ENCODE measurements at places on chromosomes 1 and 21.

- DNase-seq = no peak
These were observed 19.4 kb upstream of the CADM3 start for GRCh38 chr1:159152031-159152430.

- DNase-seq = no peak
These were observed 821 bp downstream of the MASP2 start for GRCh38 chr1:11046270-11046566.

DNA sequence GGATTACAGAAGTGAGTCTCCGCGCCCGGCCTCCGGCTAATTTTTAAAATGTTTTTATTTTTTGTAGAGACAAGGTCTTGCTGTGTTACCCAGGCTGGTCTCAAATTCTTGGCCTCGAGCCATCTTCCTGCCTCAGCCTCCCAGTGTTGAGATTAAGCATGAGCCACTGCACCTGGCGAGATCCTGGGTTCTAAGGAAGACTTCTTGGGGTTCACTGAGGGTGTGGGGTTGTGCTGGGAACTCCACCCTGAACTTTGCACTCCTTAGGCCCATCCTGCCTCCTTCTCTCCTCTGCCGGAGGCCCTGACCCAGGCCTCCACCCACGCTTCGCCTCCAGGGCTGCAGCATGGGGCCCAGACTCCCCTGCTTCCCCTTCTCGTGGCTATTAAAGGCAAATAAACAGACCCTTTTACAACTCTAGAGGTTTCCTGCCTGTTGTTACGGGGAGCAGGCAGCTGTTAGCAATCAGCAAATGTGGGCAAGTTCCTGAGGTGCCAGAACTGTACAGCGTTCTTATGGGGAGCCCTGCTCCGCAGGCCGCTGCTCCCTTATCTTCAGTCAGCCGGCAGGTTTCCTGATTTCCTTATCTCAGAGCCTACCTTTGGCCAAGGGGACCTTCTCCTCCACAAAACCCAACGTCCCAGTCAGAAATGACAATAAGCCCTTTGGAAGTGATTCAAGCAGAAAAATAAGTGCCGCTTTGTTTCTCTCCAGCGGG lies 41.0 kb upstream of the LIN9 start:
- no peak for DNase-seq

GRCh38 chr1:27981145-27981544 lies 21.4 kb downstream of the XKR8 start:
- peak; percentile 24 for DNase-seq

DNA sequence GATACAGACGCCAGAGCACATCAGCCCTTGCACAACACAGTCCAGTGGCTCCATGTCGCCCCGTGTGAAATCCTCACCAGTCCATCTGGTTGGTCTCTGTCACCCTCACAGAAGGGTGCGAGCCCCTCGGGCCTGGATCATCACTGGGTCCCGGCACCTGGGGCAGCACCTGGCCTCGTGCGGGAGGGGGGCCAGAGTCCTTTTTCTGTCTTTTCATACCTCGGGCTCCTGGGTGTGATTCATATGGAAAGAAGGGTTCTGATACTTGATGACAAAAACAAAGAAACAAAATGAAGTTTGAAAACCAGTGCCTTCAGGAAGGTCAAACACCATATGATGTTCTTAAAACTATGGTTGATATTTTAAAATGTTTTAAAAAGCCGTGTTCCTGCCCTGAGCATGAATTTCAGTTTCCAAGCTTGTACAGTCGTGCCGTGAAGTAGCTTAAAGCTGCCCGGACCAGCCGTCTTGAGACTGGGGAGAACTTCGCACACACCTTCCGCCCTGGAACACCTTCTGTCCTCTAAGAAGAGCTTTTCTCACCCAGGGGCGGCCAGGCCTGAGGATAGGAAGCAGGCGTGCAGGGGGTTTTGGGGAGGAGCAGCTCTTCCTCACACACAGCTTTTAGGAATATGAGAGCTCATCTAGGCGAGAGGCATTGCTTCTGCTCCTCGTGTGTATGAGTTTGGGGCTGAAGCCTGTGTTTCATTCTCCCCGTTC lies 35.2 kb downstream of the SLC37A1 start:
- DNase-seq = no peak

DNA sequence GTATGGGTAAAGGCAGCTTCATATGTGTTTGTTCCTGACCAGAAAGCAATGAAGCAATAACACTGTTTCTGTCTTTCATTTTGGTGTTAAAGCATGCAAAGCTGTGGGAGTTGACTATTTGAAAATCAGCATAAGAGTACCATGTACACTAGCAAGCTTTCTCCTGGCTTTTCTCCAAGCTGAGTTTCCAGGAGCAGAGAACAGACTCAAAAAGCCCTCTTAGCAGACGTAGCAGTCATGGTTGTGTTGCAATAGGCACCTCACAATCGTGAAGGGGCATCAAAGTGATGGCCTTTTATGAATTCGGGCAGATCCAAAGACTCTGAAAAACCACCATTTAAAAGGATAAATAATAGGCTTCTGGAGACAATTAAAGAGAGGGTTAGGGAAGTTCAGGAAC lies 159.7 kb downstream of the PTGER3 start:
- peak; percentile 10 for DNase-seq

DNA sequence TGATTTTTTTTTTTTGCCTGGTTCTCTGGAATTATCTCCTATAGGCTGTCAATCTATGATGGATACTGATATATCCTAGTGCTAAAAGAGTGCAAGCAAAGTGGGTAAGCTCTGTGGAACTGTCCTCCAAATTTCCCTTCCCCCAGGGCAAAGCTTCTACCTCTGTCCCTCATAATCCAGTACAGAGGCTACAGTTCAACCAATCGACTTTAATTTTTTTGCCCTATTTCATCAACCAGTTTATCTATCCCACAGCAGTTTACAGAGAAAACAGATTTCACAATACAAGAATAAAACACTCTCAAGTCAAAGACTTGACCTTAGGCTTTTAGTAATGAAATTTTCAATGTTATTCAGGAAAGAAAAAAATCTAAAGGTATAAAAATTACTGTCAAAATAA lies 13.9 kb downstream of the PUM1 start:
- no peak for DNase-seq

DNA sequence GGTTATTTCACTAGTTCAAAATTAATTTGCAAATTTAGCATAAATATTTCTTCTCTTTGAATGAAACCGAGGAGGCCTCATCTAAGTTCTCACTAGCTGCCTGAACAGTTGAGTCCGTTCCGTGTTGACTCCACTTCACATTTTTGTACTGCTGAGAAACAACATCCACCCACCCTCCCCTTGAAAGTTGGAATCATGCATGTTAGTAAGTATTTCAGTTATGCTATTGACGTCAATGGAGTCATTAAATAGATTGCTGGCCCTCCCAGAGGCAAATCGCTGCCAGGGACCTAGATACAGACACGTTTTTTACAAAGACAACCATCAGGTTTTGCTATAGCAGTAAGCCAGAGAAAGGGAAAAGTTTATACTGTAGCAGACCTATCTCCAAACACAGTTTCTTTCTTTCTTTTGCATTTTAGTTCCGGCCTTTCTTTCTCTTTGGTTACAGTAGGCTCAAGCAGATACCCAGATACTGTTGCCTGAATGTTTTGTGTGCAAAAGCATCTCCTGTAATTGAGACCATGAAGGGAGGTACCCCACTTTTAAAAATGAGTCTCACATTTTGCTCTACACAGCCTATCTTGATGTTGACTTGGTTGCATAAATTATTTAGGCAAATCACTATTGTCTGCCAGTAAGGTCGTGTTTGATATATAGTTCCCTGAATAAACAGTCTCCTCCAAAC lies 262.6 kb upstream of the SGIP1 start:
- DNase-seq = peak; percentile 87

DNA sequence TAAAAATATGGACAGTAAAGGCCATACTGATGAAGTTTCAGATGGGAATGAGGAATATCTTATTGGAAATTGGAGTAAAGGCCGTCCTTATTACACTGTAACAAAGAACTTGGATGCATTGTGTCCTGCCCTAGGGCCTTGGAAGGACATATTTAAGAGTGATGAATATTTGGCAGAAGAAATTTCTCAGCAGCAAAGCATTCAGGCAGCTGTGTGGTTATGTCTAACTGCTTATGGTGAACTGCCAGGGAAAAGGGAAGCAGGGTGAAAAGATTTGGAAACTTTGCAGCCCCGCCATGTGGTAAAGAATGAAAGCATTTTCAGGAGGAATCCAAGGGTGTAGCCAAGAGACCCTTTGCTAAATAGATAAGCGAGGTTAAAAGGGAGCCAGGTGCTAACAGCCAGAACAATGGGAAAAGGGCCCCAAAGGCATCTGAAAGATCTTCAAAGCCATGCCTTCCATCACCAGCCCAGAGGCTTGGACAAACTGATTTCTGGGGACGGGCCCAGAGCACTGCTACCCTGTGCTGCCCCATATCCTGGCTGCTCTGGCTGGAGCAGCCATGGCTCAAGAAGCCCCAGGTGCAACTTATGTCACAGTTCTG lies 200.0 kb downstream of the PTPRU start:
- no peak for DNase-seq

DNA sequence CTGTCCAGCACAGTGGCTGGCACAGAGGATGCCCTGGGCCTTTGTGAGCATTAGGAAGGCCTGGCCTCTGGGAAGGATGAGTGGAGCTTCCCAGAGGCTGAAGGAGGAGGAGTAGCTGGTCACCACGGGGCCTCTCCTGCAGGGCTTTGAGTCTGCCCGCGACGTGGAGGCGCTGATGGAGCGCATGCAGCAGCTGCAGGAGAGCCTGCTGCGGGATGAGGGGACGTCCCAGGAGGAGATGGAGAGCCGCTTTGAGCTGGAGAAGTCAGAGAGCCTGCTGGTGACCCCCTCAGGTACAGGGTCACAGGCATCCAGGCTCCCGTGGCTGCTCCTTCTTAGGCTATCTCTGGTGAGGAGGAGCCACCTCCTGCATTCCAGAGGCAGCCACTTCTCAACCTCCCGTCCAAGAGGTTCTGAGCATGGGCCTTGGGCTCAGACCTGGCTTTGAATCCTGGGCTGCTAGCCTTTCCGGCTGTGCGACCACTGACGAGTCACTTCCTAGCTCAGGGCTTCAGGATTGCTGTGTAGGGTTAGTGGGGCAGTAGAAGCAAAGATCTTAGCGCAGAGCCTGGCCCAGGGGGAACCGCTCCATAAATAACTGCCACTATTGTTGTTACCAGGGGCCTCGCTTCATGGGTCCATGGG lies 14.0 kb downstream of the SESN2 start:
- no peak for DNase-seq

DNA sequence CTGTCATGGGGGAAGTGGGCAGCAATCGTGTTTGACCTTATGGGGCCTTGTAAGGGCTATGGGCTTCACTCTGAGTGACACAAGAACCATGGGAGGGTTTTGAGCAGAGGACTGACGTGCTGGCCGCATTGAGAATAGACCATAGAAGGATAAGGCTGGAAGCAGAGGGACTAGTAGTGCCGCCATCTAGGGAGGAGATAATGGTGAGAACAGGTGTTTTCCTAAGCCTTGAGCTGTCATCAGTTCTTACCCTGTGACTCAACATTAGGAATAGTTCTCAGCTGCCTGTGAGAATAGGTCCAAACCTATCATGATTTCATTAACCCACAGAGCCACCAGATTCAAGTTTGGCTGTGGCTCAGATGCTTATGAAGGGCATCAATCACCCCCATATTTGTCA lies 228.5 kb downstream of the CACNA1E start:
- no peak for DNase-seq

DNA sequence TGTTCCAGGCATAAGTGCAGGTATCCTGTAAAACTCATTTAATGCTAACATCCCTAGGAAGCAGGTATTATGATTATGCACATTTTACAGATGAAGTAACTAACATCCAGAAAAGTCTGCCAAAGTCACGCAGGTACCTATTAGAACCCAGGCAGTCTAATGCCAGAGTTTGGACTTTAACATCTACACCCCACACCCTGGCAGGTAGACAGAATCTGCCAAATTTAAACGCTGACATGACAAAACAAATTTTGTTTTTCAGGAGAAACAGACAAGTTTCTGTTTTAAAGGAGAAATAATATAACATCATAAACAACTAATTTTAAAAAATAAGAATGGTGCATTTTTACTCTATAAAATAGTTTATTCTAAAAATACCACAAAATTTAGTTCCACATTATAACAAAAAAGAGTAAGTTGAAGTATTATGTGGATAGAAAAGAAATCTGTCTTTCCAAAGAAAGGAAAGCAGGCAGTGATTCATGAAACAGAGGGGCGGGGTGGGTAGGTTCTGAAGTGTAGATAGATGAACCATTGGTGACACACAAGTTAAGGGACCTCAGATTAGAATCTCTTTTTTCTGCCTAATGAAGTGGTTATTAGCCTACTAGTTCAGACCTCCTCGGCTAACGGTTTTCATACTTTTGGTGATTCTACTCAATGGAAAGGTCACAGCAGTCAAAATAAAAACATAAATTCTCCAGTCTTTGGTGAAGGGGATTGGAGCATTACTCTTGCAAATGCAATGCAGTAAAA lies 1.7 kb downstream of the ASPM start:
- DNase-seq = peak; percentile 20

- DNase-seq = peak; percentile 61
These were observed 45.9 kb downstream of the KIRREL1 start for GRCh38 chr1:158039380-158039779.

- no peak for DNase-seq
These were observed 8.7 kb upstream of the RAB4A start for GRCh38 chr1:229262239-229262638.

- peak; percentile 91 for DNase-seq
These were observed 18.2 kb downstream of the PHLDA3 start for GRCh38 chr1:201450721-201451291.

GRCh38 chr21:16116798-16117197 lies 387.0 kb downstream of the USP25 start:
- DNase-seq = peak; percentile 52

GRCh38 chr1:46173361-46173856 lies 1.5 kb upstream of the TSPAN1 start:
- DNase-seq = peak; percentile 36

- DNase-seq = peak; percentile 6
These were observed 735 bp upstream of the BRINP3 start for GRCh38 chr1:190478149-190479049.

DNA sequence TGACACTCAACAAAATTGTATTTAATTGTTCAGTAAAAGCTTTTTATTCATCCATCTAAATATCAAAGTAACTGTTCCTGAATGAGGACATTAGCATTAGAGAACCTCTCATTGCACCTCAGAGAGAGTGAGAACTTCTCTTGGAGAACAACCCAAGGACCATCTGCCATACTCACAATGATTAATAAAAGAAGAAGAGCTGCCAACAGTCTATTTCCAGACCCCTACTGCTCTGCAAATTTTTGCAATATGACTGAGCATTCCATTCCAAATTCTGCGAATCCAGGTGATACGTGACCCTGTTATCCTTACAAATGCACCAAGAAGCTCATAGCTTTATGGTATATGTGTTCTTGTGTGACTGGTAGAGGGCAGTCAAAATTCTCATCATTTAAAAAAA lies 422.5 kb downstream of the NEGR1 start:
- DNase-seq = no peak

DNA sequence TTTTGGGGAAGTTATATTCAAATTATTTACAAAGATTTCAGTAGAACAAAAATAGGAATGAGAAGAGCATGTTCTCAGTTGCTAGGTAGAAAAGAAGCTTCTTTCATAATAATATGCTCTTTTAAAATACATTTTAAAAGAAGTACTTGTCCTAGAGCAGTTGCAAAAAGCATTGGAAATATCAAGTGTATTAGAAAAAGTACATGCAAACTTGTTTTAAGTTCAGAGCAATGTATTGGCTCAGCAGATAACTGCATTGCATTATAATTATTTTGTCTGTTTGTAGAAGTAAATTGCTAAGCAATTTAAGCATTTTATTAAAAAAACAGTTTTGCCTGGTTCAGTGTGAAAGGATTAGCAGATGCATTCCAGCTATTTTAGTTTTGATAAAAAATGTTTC lies 806.4 kb downstream of the USP25 start:
- DNase-seq = no peak
